ENCODE measurements at places on chromosomes 12 and 14.

- DNase-seq, result no peak
These were observed 43.3 kb downstream of the GALNT9 start for GRCh38 chr12:132285991-132286681.

DNA sequence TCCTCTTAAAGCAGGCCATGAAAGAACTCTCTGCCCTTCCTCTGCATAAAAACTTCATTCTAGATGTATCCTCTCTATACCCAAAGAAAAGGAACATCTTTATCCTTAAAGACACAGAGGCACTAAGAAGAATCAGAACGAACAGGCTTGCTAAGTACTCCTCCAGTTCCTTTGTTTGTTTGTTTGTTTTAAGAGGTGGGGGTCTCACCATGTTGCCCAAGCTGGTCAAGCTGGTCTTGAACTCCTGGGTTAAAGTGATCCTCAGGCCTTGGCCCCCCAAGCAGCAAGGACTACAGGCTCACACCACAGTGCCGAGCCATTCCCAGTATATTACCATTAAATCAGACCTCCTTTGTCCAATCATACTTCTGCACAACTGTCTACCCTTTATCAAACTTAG lies 14.0 kb downstream of the GDF3 start:
- DNase-seq, result no peak

- DNase-seq, result no peak
These were observed 87.7 kb downstream of the FOXN4 start for GRCh38 chr12:109221277-109221931.

GRCh38 chr14:105304565-105304964 lies 3.8 kb upstream of the BRF1 start:
- DNase-seq, result no peak

- DNase-seq, result no peak
These were observed 33.7 kb downstream of the P2RX7 start for GRCh38 chr12:121166356-121166755.

DNA sequence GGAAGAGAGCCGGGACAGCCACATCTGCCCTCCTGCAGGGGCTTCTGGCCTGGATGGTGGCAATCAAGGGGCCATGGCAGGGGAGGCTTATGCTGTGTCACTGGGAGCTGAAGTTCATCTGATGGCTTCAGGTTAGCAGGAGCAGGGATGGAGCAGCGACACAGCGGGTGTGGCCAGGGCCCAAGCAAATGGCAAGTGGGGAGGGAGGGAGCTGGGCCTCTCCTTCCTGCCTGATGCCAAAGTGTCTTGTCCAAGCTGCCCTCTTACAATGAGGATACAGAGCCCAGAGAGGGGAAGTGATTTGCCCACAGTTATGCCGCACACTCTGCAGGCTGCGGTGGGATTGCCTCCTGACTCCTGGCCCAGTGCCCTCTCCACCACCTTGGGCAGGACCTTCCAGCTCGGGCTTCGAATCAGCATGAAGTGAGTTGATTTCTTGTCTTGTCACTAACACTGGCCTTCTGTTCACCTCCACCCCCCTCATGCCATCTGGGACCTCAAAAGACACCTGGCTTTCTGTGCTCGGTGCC lies 51.3 kb downstream of the IQSEC3 start:
- no peak for DNase-seq

DNA sequence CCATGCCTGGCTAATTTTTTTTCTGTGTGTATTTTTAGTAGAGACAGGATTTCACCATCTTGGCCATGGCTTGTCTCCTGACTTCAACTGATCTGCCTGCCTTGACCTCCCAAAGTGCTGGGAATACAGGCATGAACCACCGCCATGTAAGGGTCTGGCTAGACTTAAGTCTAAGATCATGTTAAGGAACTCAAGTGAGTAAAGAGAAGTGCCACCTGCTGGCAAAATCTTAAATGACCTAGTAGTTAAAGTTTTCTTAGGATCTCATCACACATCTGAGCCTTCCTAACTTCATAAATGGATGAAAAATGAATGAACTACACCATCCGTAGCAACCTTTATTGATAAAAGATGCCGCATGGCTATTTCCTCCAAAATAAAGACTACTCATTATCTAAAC lies 1.7 kb upstream of the C12orf56 start:
- no peak for DNase-seq

DNA sequence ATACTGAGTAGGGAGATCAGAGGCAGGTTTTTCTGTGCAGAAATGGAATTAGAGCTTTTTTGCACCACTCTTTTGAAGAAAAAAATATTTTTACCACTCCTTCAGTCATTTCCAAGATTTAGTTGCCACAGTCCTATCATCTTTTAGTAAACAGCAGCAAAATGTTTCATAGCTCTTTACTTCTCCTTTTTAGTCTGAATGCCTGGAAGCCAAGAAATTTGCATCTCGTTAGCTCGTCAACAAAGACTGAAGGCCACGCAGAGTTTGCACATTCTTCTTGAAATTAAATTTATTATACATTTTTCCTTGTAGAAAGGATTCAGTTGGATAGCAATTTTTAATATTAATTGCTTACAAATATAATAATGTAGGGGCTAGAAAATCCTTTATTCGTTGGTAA lies 544.5 kb upstream of the ATP2B1 start:
- DNase-seq, result no peak

- no peak for DNase-seq
These were observed 62.9 kb downstream of the CCDC91 start for GRCh38 chr12:28253161-28253641.

- no peak for DNase-seq
These were observed 35.0 kb upstream of the SLC24A4 start for GRCh38 chr14:92287987-92288386.

- no peak for DNase-seq
These were observed 138.0 kb upstream of the SLCO1C1 start for GRCh38 chr12:20557096-20557495.

DNA sequence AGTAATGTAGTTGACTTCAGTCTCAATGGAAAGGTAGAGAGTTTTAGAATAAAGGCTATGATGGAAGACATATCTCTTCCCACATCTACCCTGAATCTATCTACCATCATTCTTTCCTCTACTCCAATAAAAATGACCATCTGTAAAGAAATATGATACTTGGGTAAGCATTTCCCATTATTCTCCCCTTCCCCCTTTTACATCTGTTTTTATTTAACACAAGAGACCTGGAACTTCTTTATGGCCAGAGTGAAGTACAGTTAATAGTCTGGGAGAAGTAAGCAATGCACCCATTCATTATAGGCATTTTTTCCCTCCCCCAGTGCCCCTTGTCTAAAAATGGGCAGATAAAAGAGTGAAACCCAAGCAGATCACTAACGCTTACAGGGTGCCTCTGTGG lies 6.5 kb downstream of the TPH2 start:
- DNase-seq, result no peak

DNA sequence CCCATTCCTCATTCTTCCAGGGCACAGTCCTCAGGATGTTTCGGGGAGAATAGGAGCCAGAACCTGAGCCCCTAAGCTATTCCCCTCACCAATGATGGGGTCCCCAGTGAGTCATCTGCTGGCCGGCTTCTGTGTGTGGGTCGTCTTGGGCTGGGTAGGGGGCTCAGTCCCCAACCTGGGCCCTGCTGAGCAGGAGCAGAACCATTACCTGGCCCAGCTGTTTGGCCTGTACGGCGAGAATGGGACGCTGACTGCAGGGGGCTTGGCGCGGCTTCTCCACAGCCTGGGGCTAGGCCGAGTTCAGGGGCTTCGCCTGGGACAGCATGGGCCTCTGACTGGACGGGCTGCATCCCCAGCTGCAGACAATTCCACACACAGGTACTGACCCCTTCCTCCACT lies 1.3 kb downstream of the SLC39A5 start:
- no peak for DNase-seq

GRCh38 chr14:52325630-52326029 lies 11.5 kb downstream of the PTGER2 start:
- no peak for DNase-seq

DNA sequence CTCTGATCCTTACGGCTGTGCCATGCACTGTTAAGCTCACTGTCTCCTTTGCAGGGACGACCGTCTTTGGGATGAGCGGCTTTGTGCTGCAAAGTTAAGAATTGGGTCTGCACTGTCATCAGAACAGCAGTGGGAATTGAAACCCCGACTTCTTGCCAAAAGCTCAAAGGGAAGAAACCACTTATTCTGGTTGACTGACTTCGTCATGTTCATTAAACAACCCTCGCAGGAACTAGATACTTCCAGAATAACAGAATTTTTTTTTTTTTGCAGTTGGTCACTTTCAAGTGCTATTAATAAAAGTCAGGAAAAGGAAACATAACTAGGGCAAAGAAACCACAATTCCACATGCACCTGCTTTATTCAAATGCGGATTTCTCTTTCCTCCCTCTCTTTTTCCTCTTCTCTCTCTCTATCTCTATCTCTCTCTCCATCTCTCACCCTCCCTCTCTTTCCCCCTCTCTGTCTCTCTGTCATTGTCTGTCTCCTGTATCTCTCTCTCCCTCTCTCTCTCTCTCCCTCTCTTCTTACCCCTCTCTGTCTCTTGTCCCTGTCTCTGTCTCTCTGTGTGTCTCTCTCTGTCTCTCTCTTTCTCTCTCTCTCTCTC lies 12.3 kb upstream of the GLT1D1 start:
- no peak for DNase-seq

DNA sequence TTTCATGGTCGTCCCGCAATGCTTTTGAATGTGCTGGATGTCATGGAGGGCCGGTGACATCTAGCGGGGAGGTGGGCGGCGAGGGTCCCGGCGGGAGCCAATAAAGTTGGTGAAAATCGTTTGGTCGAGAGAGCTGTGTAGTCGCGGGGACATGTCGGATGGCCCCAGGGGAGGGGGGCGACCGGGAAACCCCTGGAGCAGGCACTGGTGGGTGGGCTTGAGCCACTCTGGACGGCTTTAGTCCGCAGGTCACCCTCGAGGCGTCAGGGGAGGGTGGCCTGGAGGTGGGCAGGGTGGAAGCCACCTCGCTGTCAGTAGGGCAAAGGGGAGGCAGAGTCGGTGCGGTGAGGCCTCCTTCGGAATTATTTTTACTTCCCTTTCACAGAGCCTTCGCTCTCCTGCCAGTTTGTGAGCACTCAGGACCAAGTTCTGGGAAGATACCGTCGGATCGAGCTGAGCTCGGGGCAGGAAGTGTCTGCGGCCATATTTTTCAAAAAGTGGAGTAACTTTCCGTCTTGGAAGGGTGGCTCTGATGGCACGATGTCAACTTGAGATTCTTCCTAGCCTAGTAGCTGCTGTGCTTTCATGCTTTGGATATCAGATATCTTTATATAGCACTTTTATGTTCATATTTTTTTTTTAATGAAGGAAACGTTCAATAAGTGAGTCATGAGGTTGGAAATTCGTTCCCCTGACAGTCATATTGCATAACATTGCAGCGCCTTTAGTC lies 28.2 kb downstream of the WBP11 start:
- DNase-seq, result no peak

- DNase-seq, result no peak
These were observed 5.4 kb downstream of the C1QL4 start for GRCh38 chr12:49331380-49332222.

DNA sequence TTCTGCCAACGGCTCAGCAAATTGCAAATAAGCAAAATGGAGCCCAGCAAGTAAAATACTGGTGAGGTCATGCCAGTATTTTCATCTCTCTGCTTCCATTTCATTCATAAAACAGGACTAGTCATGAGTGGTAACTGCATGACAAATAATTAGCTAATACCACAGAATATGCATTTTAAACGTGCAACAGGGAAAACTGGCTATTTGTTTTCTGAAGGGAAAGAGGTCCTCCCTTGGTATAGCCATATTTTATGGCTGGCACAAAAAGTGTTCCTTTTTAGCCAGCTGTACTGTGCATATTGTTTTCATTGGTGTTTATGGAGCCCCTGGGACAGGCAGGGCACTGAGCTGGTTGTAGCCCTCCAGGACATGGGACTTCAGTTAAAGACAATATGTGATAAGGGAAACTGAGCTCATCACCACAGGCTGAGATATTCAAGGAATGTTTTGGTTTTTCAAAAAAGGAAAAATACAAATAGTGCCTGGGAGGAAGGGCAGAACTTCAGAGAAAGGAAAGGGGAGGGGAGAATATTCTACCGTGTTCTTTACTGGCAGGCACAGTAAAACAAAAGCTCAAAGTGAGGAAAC lies 26.1 kb upstream of the FOXN3 start:
- DNase-seq, result no peak

DNA sequence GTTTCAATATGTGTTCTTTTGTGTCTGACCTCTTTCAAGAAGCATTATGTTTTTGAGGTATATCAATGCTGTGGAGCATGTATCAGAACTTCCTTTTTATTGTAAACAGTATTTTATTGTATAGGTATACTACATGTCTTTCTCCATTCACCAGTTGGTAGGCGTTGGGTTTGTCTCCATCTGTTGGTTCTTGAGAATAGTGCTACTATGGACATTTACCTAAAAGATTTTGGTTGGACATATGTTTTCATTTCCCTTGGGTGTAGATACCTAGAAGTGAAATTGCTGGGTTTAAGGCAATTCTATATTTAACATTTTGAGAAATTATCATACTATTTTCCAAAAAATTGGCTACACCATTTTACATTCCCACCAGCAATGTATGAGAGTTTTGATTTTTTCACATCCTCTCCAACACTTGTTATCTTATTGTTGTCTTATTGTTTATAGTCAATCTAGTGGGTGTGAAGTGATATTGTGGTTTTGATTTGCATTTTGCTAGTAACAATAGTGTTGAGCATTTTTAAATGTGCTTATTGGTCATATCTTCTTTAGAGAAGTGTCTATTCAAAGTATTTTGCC lies 409.2 kb downstream of the IPO8 start:
- no peak for DNase-seq

DNA sequence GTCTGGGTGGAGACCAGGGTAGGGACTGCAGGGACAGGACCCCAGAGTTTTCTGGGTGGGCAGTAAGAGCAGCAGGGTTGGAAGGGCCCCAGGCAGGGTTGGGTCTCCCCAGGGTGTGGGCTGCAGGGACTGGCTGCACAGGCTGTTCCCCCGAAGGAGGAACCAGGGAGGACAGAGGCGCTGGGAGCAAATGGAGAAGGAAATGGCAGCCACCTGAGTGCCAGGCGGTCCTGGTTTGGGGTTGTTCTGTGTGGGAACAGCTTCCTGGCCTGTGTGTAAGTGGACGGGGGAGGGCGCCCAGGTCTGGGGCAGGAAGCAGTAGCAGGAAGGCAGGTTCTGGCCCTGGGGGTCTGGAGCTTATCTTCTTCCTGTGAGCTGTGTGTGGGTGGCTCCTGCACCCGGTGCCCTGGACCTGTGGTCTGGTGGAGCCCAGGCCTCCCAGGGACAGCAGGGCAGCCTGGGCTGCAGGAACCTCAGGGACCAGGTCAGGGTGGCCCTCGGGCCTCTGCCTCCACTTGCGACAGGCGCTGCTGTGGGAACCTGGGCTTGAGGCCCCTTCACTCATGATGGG lies 372.8 kb downstream of the TMEM121 start:
- no peak for DNase-seq

- no peak for DNase-seq
These were observed 117.3 kb downstream of the NEDD1 start for GRCh38 chr12:97024393-97024792.

GRCh38 chr12:77724367-77724957 lies 106.2 kb upstream of the NAV3 start:
- no peak for DNase-seq
